ENCODE measurements at places on chromosomes 5 and 9. TPM values are rescaled to one million over a fixed set of nuclear protein-coding genes. Genes with fewer than 3 reads are reported as not detected.

- DNase-seq, result no peak
These were observed 185.2 kb upstream of the NREP start for GRCh38 chr5:111942201-111942600.

PCDHGC5 gene
- not detected for total RNA-seq

DNA sequence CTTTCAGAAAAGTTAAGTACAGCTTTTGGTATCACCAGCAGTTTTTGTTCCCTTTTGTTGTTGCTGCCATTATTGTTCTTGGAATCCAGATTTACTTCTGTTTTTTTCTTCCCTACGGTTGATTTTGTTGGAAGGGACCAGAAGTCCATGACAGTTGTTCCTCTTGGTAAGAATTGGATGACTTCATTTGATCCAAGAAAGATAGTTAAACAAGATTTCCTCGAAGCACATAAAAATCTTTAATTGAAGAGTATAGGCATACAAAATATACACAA, 65.4 kb downstream of the CDC42SE2 start:
- DNase-seq, result no peak

- DNase-seq, result no peak
These were observed 112.1 kb downstream of the BASP1 start for GRCh38 chr5:17329571-17329970.

DDX4 gene
- total RNA-seq, result not detected

DNA sequence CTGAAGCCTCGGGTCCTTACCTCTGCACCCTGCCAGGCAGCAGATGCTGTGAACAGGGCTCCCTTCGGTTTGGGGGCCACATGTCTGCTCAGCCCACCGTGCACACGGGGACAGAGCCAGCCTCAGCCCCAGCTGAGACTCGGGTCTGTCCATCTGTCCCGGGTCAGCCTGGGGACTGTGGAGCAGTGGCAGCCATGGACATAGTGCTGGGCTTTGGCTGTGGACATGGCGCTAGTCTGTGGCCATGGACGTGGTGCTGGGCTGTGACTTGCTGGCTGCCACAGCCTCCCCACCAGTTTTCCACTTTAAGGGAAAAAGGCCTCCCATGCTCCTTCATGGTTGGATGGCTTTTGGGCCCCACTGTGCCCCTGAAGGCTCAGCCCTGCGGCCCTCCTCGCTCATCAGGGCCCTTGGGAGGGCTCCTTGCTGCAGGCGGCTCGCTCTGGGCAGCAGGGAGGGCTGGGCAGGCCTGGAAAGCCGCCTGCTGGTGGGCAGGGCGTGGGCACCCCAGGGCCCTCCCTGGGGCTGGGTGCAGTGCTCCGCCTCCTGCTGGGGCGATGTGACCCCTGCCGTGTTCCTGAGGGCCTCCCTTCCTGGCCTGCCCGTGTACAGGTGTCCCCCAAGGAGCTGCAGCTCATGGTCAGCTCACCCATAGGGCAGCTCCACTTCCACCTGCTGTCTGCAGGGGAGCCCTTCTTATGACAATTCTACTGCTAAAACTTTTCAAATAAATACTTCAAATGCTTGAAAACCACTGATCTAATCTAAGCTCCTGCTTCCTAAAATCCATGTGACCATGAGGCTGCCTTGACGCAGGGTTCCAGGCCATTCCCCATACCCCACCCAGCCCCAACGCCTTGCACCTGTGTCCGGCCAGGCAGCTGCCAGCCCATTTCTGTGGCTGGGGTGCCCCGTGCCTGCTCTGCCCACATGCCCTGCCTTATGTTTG, 112.1 kb upstream of the LMX1B start:
- DNase-seq, result no peak

DNA sequence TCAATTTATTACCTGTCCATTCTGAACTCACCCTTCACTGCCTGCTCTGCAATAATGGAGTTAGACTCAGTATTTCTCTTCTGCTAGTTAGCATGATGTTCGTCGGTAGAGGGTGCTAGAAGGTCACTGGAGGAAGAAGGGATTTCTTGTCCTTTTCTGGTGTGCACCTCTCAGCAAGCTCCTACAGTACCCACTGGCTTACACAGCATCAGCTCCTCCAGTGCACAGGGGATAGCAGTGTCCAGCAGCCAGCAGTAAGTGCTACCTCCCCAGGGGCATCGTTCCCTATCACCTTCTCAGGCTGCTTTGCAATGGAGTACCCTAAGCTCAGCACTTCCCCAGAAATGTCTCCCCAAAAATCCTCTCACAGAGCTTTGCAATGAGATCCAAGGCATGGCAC, 45.9 kb upstream of the APC start:
- DNase-seq, result no peak

- no peak for DNase-seq
These were observed 1527.5 kb upstream of the C9orf72 start for GRCh38 chr9:29100762-29101161.

- no peak for DNase-seq
These were observed 3.0 kb downstream of the F2RL2 start for GRCh38 chr5:76620166-76620565.

GRCh38 chr9:71680189-71680980, 87.9 kb downstream of the CEMIP2 start:
- DNase-seq, result no peak

DNA sequence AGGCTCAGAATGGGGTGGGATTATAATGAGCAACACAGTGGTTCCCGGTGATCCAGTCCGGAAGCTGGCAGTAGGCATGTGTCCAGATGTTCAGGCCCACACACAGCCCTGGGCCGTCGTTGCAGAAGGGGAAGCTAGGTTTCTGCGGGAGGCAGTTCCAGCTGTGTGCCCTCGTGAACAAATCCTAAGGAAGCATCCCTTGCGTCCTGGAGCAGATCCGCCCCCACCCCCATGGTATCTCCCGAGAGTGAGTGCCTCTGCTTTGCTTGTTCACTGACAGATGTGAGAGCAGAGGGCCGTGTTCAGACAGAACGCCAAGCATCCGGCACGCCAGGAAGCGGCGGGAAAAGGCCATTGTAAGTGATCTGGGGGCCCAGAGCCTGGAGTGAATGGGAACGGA, 104.8 kb downstream of the PDE6A start:
- no peak for DNase-seq

CCDC152 gene
- 9.3 TPM for total RNA-seq

BDP1 gene
- total RNA-seq, result 32.1 TPM

GRCh38 chr9:82081496-82081895, 92.9 kb downstream of the SPATA31D1 start:
- no peak for DNase-seq

- DNase-seq, result no peak
These were observed 176.3 kb upstream of the OTULINL start for GRCh38 chr5:14405267-14405666.

DNA sequence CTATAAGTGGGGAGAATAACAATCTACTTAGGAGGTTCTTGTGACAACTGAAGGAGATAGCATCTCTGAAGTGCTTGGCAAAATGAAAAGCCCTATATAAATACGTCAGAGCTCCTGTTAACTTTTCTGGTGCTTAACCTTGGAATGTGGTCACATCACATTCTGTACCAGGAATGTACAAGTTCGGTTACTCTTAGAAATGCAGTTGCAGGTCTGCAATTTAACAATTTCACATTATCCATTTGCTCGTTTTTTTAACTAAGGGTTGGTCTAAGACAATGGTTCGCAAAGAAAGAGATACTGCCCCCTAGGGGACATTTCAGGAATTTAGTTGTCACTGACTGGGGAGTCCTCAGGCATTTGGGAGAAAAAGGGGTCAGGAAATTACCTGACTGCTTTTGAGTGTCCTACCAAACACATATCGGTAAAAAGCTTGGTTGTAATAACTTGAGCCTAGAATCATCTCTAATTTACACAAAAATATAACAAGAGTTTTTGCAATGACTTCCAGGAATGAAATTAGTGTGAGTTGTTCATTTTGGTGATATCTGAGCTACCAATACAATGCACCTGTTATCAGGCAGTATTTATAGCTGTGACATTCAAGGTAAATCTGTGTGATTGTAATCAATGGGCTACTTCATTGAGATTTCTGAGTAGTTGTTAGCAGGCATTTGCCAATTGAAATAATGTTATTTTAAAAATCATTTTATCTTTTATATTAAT, 5.4 kb upstream of the HBEGF start:
- DNase-seq, result peak; percentile 72

GRCh38 chr9:133782157-133783130, 44.3 kb upstream of the SARDH start:
- DNase-seq, result no peak

DNA sequence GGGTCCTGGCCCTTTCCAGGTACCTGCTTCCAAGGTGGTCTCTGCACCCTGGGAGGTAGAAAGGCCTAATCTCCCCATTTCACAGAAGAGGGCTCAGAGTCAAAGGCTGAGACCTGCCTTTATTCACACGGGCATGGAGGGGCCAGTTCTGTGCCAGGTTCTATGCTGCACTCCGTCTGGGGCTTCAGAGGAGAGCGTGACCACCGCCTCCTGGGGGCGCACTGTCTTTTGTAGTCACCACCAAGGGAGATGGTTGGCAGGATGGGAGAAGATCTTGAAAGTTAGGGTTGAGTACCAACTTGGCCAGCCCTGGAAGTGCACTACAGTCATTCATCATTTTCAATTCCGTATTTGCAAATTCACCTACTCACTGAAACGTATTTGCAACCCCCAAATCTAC, 23.7 kb upstream of the PRDM12 start:
- DNase-seq, result no peak

GMCL2 gene
- total RNA-seq, result not detected

PSD2 gene
- not detected for total RNA-seq

DNA sequence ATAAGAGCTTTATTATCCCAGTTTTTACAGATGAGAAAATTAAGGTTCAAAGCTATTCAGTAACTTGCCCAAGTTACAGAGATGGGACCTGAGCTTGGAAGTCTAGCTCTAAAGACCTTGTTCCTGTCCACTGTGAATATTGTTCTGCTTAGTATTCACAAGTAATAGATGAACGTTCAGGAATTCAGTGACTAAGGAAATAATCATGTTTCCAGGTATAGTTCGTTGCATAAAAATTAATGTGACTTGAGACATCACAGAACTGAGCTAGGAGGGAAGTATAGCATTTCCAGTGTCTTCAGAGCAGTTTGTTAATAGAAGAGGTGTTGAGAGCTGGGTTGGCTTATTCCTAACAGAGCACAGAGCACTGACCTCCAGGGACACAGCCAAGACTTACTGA, 136.1 kb downstream of the FGF1 start:
- no peak for DNase-seq

CTNND2 gene
- not detected for total RNA-seq

GRCh38 chr5:154309371-154309745, 118.8 kb downstream of the GALNT10 start:
- no peak for DNase-seq

TEX53 gene
- not detected for total RNA-seq

- no peak for DNase-seq
These were observed 57.5 kb downstream of the VAV2 start for GRCh38 chr9:133934482-133935232.

GRCh38 chr5:10334831-10335230, 18.7 kb upstream of the MARCHF6 start:
- no peak for DNase-seq

DNA sequence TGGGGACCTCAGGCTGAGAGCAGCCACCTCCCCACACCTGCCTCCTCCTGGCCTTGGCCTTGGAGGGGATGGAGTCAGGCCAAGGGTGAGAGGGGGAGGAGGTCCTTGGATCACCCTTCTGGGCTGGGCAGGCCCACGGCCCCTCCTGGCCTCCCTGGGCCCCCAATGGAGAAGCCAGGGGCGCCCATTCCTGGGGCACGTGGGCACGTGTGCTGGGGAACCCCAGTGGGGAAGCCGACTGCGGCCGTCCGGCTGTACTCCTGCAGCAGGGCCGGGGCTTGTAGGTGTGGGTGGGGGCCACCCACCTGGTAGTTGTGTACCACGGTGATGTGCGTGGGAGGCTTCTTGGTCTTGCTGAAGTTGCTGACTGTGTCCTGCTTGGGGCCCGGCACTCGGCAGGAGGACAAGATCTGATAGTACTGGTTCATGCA, 8.5 kb downstream of the CRAT start:
- DNase-seq, result no peak

KIF20A gene
- 23.5 TPM for total RNA-seq

- no peak for DNase-seq
These were observed 12.0 kb upstream of the TRIM36 start for GRCh38 chr5:115181757-115182156.

DNA sequence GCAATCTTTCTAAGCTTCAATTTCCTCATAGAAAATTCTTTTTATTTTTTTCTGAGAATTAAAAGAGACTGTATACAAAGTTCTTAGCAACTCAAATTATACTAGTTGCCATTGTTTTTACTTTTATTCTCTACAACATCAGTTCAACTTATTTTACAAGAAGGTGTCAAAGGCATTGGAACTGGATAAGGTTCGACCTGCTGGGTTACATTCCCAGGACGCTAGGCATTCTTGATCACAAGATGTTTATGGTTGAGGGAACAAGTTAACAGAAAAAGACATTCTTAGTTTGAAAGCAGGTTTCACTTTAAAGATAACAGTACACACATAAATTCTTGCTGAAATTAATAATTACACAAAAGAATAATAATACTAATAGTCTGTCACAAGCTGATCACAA, 163.5 kb upstream of the SNX2 start:
- DNase-seq, result no peak

- DNase-seq, result no peak
These were observed 86.7 kb downstream of the PSD2 start for GRCh38 chr5:139882316-139882715.

DNA sequence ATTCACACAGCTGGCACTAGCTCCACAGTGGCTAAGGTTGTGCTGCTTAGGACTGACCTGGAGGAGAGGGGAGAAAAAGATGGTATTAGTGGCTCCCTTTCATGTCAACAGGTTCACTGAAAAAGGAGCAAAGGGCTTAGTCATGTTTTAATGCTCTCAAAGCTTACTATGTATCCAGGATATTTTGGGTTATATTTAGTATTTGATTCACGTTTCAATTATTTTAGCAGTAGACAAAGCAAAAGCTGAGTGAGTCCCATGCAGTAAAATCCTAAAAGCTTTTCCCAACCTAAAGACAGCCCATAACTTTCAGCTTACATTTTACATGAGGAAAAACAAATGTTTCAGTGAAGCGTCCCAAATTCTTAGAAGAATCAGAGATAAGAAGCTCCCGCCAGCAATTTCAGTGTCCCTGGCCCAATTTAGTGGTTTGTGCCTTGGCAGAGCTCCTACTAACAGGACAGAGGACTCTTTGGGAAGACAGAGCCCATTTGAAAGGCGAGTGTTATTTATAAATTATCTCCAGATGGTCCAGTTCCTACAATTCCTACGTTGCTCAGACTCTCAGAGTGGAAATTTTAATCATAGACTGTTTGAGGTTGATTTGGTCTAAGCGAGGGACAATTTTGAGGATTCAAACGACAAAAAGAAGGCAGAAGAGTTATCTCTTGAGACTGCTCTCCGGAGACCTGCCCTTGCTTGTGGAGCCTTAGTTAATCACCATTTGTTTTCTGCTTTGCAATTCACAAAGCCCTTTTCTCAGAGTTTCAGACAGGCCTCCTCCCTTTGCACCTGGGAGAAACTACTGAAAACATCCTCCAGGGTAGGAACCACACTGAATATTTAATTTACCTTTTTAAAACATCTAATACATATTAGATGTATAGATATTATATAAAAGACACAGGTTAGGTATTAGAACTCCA, 225.0 kb upstream of the ANKRD55 start:
- no peak for DNase-seq

FLT4 gene
- 0.47 TPM for total RNA-seq

- no peak for DNase-seq
These were observed 56.1 kb downstream of the PCDH1 start for GRCh38 chr5:141822144-141822543.

GRCh38 chr5:169599451-169599850, 15.9 kb downstream of the SPDL1 start:
- no peak for DNase-seq

All from natural killer cell treated with Interleukin-12 subunit alpha and Interleukin-12 subunit beta and Interleukin-15 and Interleukin-18, amount 100 ng/mL, for 72 hours (primary cell).